ENCODE measurements at places on chromosomes 4 and X.

GRCh38 chr4:125714845-125715244 is 400.1 kb downstream of the FAT4 start:
- no peak for DNase-seq

- DNase-seq, result no peak
Measured at GRCh38 chr4:108370291-108371141, 201.8 kb upstream of the LEF1 start.

- DNase-seq, result no peak
Measured at GRCh38 chr4:1850276-1850675, 5.7 kb downstream of the LETM1 start.

DNA sequence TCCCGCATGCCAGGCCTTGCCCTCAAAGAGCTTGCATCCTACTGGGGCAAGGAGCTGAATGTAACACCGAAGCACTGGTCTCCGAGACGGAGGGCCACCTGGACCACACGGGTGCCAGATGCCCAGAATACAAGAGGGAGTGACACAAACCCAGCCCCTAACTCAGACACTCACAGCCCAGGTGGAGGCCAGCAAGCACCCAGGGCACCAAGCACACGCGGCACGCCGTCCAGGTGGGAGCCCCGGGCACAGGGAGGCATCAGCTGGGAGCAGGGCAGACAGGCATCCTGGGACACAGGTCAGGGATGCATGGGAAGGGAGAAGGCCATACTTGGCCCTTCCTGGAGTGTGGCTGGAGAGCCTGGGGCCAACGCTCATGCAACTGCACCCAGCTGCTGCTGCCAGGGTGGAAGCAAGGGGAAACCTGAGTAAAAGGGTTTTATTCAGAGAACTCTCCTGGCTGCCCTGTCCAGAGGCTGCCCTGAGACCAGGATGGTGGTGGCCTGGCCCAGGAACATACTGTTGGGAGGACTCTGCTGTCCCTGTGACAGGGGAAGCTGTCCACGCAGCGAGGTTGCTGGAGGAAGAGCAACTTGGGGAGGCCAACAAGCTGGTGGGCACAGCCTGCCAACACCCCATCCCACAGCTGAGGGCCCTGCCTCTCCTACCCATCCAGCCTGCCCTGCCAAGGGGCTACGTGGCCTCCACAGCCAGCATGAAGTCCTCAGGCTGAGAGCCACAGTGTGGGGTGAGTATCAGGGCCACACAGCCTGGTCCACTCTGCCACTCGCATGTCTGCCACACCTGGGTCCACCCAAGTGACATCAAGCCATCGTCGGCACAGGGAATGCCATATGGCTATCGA is 22.2 kb upstream of the PPP2R2C start:
- no peak for DNase-seq

GRCh38 chr4:101334963-101335572 is 12.3 kb downstream of the PPP3CA start:
- DNase-seq, result no peak

DNA sequence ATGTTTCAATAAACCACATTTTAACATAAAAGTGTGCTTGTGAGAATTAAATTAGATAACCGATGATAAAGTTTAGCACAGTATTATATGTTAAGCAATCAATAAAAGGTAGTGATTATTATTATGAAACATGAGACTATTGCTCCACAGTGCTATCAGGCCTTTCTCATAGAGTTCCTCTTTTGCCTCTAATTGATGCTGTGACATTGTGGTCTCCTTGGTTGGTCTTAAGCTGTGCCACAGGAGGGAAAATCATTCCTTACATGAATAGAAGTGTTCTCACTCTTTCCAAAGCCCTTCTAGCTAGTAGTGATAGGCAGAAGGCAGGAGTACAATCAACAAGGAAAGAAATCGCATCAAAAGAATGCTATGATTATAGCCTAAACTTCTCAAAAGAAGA is 9.2 kb upstream of the PDHA2 start:
- no peak for DNase-seq

DNA sequence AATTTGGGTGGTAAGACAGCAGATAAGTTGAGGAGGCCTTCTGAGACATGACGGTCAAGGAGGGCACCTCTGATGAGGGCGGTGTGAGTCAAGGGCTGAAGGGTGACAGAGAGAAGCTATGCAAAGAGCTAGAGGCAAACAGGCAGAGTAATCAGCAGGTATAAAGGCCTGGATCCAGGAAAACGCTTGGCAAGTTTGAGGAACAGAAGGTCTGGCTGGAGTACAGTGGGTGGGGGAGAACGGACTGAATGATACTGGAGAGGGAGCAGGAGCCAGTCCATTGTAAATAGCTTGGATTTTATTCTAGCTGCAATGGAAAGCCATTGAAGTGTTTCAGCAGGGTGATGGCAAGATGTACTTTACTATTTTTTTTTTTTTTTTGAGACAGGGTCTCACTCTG is 39.3 kb downstream of the RAB33B start:
- no peak for DNase-seq

DNA sequence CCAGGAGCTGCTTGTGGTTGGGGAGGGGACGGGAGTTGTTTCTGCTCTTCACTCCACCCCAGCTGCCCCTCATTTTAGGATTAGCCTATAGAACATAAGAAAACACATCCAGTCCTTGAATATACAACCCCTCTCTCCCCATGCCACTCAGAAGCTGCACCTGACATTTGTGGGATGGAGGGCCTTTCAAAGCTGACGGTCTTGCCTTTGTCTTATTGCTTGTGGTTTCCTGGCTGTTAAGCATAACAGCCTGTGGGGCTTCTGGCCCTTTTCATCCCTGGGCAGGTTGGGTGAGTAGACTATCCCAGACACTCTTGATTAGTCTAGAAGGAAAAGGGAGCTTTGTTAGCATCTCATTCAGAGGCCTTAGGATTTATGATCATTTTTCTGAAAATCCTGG is 407.6 kb upstream of the BOD1L1 start:
- no peak for DNase-seq

DNA sequence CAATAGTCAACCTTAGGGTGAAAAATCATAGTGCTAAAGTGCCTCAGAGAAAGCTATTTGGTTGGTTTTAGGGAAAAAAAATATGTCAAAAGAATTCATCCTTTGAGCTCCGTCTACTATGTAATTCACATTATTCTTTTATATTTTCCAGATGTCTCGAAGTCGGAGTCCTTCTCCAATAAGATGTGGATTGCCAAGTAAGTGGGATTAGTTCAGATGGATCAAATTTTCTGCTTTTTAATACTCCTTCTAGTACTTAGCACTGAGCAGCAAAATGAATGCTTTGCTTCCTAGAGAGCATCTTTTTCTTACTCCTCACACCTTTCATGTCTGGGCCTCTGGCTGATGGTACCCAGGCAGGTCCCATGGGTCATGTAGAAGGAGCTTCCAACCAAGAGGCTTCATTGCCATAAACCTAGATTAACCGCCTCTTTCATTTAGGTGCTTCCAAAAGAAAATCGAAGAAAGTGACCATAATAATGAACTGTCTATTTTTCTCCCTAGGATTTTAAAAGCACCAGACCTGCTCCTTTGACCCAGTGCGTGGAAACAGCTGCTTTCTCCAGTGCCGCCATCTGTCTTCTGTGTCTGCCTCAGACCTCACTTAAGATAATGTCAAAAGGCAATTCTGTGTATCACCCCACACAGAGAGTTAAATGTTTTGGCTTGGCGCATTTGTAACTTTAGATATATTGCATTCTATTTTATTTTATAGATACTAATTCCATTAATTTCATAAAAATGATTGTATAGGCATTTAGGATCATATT is 43.5 kb downstream of the SPATA18 start:
- DNase-seq, result no peak

- DNase-seq, result no peak
Measured at GRCh38 chr4:119525005-119525749, 103.4 kb downstream of the PDE5A start.

GRCh38 chrX:56975611-56976010 is 19.7 kb downstream of the SPIN3 start:
- no peak for DNase-seq

- peak; percentile 29 for DNase-seq
Measured at GRCh38 chrX:6021316-6022091, 207.2 kb downstream of the NLGN4X start.

GRCh38 chrX:915427-916229 is 285.0 kb downstream of the SHOX start:
- no peak for DNase-seq

Data from SK-N-SH (cell line).